Dermis microvascular lymphatic vessel endothelial cell (primary cell): ENCODE measurements at places on chromosomes 6 and 20. TPM values are rescaled to one million over a fixed set of nuclear protein-coding genes. Genes with fewer than 3 reads are reported as not detected.

DNA sequence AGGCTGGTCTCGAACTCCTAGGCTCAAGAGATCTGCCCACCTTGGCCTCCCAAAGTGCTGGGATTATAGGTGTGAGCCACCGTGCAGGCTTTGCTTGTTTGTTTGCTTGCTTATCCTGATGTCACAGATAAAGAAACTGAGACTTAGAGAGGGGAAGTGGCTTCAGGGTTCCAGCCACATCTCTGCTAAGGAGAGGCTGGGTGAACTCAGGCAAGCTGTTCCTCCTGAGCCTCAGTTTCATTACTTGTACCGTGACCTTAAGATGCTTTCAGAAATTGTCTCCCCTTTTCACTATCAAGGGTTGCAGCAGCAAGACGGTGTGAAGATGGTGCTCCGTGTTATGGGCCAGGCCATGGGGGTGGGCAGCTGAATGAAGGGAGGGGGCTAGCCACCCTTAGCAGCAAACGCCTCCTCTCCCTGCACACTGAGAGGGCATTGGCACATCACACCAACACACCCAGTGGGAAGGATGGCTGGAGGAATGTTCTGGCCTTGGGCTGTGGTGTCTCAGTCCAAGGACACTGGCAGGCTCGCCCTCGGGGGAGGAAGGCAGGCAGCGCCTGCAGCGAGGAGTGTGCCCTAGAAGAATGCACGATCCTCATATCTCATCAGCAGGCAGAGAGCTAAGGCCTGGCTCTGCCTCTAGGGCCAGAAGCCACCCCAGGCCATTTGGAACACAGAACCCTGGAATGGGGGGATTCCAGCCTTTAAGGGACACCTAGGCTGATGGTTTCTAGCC lies 48.2 kb upstream of the TLDC2 start:
- DNase-seq: no peak

GRCh38 chr6:96520171-96521115 lies 1.2 kb upstream of the UFL1 start:
- DNase-seq: no peak

GRCh38 chr6:167769408-167770190 lies 57.1 kb upstream of the AFDN start:
- DNase-seq: no peak

GRCh38 chr6:44672086-44672485 lies 284.6 kb downstream of the CDC5L start:
- no peak for DNase-seq

GRCh38 chr6:145866456-145867396 lies 52.1 kb upstream of the FBXO30 start:
- DNase-seq: no peak

DNA sequence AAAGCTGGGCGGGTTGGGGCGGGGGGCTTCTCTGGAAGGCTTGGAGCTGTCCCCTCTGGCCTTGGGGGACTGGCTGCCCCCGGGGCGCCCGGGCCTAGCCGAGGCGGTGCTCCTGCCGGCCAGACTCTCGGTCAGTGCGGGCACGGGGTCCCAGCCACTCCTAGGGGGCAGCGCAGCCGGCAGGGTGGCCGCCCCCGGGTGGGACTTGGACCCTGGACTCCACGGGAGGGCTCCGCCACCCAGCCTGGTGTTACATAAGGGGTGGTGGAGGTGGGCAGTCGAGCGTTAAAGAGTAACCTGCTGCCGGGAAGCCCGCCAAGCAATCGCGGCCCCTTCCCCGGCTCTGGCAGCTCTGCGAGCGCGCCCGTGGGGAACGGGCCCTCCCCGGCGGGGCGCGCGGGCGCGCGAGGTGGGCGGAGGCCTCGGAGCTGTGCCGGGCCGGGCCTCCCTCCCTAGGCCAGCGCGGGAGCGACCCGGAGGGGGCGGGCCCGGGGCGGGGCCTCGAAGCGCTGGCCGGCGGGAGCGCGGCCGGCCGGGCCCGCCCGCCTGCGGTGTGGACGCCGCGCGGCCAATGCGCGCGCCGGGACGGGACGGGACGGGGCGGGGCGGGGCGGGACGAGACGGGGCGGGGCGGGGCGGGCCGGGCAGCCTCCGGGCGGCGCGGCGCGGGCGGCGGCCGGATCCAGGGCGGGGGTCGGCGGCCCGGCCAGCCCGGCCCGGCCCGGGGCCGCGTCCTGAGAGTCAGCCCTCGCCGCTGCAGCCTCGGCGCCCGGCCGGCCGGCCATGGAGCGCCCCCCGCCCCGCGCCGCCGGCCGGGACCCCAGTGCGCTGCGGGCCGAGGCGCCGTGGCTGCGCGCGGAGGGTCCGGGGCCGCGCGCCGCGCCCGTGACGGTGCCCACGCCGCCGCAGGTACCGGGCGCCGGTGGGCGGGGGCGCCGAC lies at the start of gene SLC2A4RG:
SLC2A4RG (plus strand) TSS at position 647 of the 940 bp plus-strand sequence; CDS start at position 784, 137 bp downstream.
- peak; percentile 77 for DNase-seq

DNA sequence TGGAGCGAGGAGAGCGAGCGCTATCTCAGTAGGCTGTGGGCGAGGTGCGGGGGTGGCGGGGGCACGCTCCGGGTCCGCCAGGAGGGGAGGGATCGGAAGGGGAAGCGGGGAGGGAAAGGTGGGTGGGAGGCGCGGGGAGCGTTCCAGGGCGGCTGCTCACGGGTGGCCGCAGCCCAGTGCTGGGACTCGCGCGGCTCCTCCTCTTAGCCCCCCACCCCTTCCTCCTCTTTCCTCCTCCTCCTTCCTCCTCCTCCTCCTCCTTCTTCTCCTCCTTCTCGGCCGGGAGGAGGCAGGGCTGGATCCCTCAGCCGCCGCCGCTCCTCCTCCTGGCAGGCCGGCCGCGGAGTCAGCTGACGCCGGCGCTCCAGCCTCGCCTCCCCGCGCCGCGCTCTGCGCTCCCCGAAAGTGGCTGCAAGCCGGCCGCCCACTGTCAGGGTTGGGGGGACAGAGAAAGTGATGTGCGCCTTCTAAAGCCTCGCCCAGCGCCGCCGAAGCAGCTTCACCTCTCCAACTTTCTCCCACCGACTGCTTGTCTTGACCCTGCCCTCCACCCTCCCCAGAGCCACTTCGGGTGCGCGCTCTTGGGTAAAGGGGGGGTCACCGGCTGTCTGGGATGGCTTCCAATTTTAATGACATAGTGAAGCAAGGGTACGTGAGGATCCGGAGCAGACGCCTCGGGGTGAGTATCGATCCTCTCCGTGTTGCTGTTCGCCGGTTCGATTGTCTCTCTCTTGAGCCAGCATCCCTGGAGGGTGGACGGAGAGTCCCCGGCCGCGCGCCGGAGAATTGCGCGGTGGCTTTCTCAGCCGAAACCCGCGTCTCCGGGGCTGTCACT lies at the start of gene DOK5:
DOK5 (plus strand) TSS at position 260 of the 835 bp plus-strand sequence; CDS start at position 614, 354 bp downstream.
- no peak for DNase-seq

C6orf15 gene
- not detected in 2 replicates for total RNA-seq

DNA sequence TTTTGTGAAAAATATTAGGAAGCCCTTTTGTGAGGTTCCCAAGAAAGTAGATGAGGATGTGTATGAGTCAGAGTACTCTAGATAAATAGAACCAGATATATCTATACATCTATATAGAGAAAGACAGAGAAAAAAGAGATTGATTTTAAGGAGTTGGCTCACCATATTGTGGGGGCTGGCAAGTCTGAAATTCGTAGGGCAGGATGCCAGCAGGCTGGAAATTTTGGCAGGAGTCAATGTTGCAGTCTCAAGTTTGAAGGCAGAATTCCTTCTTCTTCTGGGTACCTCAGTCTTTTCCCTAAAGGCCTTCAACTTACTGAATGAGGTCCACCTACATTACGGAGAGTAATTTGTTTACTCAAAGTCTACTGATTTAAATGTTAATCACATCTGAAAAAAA lies 65.3 kb upstream of the SAMD3 start:
- DNase-seq: no peak

DNA sequence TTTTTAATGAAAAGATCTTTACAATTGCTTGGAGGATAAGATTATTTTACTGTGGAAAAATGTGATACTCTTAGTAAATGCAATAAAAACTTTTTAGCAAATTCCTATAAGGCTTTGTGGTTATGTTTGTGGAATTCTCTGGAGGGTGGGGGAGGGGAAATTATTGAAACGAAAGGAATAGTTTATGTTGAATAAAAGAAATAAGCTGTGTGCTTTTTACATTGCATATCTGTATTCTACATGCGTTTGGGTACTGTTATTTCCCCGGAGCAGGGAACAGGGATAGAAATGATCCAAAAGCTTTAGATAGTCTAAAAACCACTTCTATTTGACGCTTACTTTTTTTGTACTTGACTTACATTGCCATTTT lies 143.8 kb downstream of the SLC16A10 start:
- no peak for DNase-seq

FAM50B gene
- 4.4 and 6.1 TPM in 2 replicates for total RNA-seq

POFUT1 gene
- total RNA-seq: 26.7 and 42.9 TPM in 2 replicates

GRCh38 chr20:52682237-52682636 lies 289.9 kb upstream of the TSHZ2 start:
- no peak for DNase-seq

COL12A1 gene
- 1.0 and 1.4 TPM in 2 replicates for total RNA-seq

DNA sequence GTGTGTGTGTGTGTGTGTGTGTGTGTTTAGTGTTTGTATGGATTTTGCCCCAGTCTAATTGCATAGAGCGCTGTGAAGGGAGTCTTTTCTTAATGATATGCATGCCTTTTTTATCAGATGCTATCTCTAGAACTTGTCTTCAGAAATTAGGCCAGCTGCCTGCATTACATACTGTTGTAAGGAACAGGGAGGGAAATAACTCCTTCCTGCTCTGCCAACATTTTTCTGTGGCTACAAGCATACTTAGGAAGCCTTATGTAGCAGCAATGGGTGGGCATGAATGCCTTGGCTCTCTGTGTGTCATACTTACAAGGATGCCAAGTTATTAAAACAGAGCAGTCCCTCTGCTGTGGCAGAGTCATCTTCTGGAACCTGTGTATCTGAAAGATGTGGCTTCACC lies 8.0 kb upstream of the COL21A1 start:
- no peak for DNase-seq

TRIM10 gene
- not detected in 2 replicates for total RNA-seq

GRCh38 chr6:21371676-21372171 lies 221.8 kb upstream of the SOX4 start:
- no peak for DNase-seq

MLN gene
- total RNA-seq: not detected in 2 replicates

TNXB gene
- 0.90 and 1.8 TPM in 2 replicates for total RNA-seq

- no peak for DNase-seq
Measured at GRCh38 chr6:89411145-89412070, 665 bp downstream of the RRAGD start.

DNA sequence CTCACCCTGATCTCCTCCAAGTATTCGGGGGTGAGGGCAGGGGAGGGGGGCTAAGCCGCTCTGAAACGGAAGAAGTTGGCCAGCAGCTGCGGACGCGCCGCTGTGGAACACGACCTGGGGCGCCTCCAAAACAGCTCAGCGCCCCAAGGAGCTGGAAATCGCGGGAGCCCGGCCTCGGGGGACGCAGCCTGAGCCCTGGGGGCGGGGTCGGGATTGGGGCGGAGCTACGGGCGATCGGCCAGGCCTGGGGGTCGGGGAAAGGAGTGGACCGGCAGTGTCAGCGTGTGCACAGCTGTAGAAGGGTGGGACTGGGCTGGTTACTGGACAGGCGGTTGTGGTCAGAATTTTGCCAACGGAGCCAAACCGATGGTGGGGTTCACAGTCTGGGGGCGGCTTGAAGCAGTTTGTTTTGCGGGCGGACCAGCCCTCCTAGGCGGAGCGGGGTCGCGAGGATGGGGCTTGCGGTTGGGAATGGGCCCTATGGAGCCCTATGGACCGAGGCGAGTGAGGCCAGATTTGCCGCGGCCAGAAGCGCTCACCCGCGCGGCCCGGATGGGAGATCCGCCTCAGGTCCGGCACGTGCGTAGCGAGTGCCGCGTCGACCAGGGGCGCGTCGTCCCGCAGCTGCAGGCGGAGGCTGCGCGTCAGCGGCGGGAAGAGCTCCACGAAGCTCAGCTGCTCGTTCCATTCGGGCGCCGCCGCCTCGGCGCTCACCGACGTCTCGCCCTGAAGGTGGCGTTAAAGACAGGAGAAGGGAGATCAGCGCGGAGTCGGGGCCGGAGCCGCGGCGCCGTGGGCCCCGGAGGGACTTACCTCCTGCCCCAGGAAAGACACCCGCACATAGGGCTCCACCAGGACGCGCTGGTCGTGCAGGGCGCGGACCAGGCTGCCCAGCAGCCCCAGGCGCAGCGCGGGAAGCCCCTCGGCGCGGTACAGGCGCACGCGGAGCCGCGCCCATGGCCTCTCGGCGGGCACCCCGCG lies 14.3 kb upstream of the SPAG4 start:
- DNase-seq: no peak

CALHM6 gene
- total RNA-seq: 0.90 and 1.0 TPM in 2 replicates

DNA sequence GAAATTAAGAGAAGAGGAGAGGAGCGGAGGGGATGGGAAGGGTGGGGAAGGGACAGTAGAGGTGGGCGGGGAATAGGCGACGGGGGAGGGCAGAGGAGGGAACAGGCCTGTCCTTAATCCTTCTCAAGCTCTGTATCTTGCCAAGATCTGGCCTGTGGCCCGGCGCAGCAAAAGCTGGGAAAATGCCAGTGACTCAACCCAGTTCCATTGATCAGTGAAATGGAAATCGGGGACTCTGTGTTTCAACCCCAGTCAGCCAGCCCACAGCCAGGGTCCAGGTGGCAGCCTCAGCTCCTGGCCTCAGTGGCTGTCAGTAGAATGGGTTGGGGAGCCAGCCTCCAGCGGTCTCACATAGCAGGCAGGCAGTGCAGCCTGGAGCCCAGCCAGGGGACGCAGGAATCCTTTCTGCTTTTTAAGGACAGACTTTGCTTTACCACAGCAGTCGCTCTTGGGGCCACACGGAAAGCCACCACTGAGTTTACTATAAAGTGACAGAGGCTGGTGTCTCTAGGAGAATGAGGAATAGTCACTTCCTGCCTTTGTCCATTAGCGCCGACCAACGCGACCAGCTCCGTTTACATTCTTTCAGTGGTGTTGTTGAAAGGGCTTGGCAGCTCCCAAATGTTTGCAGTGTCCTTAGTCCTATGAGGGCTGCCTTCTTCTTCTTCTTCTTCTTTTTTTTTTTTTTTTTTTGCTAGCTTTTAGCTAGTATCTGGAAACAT lies 128.0 kb downstream of the RIN2 start:
- DNase-seq: peak; percentile 78

DNA sequence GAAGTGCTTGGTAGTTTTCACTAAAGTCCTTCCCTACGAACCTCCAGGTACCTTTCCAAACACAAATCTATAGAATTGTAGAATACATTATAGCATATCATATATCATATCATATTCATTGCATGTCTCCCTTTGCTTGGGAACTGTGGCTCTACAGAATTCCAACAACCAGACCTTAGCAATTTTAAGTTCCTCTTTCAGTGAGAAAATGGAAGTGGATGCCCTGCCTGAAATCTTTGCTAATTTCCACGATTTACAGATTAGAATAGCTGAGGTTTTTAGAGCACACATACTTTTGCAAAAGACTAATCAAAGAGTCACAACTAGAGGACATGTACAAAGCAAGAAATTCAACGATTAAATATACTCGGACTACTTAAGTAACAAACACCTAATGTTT lies 78.6 kb downstream of the TNFRSF21 start:
- DNase-seq: no peak

FOXQ1 gene
- not detected in 2 replicates for total RNA-seq

- DNase-seq: no peak
Measured at GRCh38 chr20:9490631-9491030, 23.8 kb upstream of the LAMP5 start.

- DNase-seq: no peak
Measured at GRCh38 chr6:18861204-18861603, 474.1 kb downstream of the RNF144B start.

GRCh38 chr6:3334555-3334954 lies 75.8 kb downstream of the PSMG4 start:
- DNase-seq: peak; percentile 36
